Breast epithelium (tissue), 4 donors: ENCODE measurements at places on chromosomes 4 and X. TPM values are rescaled to one million over a fixed set of nuclear protein-coding genes. Genes with fewer than 3 reads are reported as not detected.

GRCh38 chrX:31012509-31013025 lies 59.3 kb downstream of the FTHL17 start:
- no peak overlapping the region for H3K4me3 ChIP-seq
- no peak overlapping the region for H3K27ac ChIP-seq
- no peaks in the 10 kb centered on the region for H3K4me1 ChIP-seq
- no peaks in the 10 kb centered on the region for H3K27me3 ChIP-seq

DNA sequence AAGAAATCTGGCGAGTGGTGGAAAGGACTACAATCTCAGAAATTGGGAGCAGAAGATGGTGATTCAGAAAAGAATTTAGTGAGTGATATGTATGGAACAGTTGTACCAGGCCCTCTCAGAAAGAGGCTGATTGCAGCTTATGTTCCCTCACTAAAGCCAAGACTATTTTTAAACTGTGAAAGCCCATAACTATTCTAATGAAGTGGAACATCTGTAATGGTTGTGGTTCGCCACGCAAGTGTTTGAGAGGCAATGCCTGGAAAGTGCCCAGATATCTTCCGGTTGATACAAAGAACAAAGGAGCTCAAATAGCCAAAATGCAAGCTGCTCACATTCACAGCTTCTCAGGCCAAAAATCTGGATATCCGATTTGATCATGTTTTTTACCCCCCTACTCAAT lies 1250.7 kb downstream of the RAPGEF2 start:
- no peaks in the 10 kb centered on the region for H3K4me1 ChIP-seq
- H3K27ac ChIP-seq, result no peak overlapping the region
- no peaks in the 10 kb centered on the region for H3K36me3 ChIP-seq
- DNase-seq, result no peak
- H3K4me3 ChIP-seq, result no peak overlapping the region
- H3K27me3 ChIP-seq, result no peaks in the 10 kb centered on the region

- no peak overlapping the region for H3K27ac ChIP-seq
- no peaks in the 10 kb centered on the region for H3K27me3 ChIP-seq
- no peak for DNase-seq
Observed at GRCh38 chr4:80454040-80454439, 118.5 kb downstream of the CFAP299 start.

DNA sequence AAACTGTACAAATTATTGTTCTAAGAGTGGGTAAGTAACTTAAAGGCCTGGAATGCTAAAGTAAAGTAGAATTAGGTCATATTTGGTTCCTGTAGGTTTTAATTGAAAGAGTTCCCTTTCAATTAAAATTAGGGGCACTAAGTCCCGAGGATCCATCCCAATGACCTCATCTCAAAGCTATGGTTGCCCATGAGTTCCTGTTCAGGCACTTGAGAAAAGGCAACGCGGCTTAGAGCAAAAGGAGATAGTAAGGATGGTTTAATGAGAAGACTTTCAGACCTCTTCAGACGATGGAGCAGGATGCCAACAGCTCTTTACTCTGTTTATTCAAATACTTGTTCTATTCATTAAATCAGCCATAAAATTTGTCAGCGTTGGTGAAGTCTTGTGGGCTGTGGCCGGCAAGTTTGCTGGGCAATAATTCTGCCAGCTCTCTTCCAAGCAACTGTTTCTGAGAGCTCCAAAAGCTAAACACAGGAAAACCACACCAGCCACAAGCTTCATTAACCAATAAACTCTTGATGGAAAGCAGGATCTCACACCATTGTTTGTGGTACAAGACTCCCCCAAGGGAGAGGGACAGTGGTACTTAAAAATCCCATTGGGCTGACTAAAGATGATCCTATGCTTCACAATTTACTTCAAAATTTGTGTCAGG lies 167.4 kb downstream of the COL4A6 start:
- H3K27me3 ChIP-seq, result peaks cover 55% of the 10 kb centered on the region
- H3K4me1 ChIP-seq, result no peaks in the 10 kb centered on the region
- DNase-seq, result no peak
- no peaks in the 10 kb centered on the region for H3K36me3 ChIP-seq
- no peak overlapping the region for H3K27ac ChIP-seq

DNA sequence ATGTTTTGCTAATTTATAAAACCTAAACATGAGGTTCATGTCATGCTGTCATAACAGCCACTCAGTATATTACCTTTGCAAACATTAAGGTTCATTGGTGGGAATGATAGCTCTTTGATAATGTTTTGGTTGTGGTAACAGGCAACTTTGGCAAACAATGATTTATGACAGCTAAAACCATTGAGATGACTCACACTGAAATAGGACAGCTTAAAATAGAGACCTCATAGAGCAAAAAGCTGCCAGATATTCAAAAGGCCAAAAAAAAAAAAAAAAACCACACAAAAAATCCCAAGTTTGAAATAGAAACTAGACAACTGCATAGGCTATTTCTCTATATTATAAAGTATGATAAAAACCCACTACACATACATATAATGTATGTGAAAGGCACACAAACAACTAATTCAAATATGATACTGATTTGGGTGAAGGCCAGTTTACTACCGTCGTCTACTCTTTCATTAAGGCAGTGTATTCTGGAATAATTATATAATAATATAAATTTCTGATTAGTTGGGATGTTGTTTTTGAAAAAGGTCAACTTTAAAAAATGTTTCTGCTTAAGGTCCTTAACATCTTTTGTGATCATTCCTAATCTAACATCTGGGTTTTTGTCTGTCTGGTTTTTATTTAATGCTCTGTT lies 646.0 kb upstream of the PITX2 start:
- H3K27me3 ChIP-seq, result no peaks in the 10 kb centered on the region
- DNase-seq, result no peak
- H3K27ac ChIP-seq, result no peak overlapping the region

DNA sequence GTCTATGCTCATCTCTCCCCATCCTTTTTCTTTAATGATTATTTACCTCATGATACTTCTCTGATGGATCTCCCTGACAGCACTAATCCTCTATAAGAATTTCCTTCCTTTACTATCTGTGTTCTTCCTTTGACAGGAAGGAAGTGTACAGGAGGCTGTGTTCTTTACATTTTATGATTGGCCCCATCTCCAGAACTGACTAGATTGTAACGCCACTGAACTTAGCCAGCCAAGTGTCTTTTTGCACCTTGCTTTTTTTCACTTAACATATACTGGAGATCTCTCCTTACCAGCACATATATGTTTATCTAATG lies 3.9 kb upstream of the WWC2 start:
- no peak for DNase-seq
- H3K27ac ChIP-seq, result no peak overlapping the region
- no peaks in the 10 kb centered on the region for H3K27me3 ChIP-seq
- H3K4me1 ChIP-seq, result no peaks in the 10 kb centered on the region

DNA sequence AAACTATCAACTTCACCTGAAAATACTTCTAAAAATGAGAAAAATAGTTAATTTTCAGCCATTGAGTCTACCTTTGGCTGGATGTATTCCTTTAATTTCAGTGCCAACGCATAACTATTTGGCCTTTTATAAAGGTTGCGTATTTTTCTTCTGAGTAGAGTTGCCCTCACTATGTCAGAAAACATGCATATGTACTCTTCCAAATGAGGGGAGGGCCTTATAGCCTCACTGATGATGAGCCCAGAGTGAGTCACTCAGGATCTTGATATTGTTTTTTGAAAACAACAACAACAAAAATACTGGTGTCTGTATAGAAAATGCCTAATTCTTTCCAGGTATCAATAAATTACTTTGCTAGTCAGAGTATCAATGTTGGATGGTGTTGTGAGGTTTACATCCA lies 349.3 kb downstream of the FBXO8 start:
- no peaks in the 10 kb centered on the region for H3K27me3 ChIP-seq
- H3K27ac ChIP-seq, result no peak overlapping the region
- H3K4me1 ChIP-seq, result no peaks in the 10 kb centered on the region
- no peak overlapping the region for H3K4me3 ChIP-seq
- no peak for DNase-seq

DNA sequence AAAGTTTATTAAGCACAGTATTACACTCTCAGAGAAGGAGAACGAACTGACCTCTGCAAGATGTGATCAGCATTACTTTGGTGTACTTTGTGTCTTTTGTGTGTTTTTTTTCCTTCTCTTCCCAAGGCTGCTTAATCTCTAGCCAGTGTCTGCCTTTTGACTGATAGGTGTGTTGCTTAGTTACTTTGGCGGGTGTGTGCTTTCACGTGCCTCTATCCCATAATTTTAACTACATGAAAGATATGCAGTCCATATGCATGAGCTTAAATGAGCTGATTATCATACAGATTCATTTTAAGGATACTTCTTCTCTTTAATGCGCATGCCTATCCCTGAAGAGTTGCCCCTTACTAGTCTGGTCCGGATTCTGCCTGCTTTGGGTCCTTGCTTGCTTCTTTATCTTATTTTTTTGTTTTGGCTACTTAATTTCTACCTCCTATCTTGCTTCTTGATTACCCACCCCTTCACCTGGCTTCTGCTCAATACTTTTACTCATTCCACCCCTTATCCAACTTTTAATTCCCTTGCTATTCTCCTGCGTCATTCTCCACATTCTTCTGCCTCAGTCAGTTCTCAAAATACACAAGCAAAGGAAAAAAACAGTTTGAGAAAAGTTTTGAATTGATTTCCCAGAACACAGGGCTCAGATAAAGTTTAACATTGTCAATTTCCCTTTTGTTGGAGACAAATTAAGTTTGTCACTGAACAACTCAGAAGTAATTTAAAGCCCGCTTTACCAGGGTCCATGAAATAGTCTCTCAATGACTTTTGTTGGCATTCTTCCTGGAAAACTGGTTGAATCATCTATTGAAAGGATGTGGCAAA lies 182.0 kb downstream of the TENT5D start:
- H3K27me3 ChIP-seq, result peaks cover 6% of the 10 kb centered on the region
- no peaks in the 10 kb centered on the region for H3K4me1 ChIP-seq
- no peak for DNase-seq
- no peak overlapping the region for H3K4me3 ChIP-seq

DNA sequence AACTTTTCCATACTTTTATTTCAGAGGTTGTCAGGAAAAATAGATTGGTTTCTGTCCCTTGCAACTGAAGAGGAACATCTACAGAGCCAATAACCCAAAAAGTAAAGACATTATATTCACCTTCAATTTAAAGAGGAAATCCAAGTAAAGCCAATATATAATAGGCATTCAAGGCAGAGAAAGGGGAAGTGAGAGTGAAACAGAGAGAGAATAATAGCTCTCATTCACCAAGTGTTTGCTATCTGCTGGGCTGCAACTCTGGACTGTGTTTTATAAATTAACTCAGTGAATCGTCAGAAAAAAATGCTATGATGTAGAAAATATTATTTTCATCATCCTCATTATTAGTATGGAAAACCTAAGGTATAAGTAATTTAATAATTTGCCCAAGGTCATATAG lies 448.5 kb downstream of the TRAM1L1 start:
- H3K27me3 ChIP-seq, result no peaks in the 10 kb centered on the region
- no peaks in the 10 kb centered on the region for H3K36me3 ChIP-seq
- no peak overlapping the region for H3K27ac ChIP-seq

DNA sequence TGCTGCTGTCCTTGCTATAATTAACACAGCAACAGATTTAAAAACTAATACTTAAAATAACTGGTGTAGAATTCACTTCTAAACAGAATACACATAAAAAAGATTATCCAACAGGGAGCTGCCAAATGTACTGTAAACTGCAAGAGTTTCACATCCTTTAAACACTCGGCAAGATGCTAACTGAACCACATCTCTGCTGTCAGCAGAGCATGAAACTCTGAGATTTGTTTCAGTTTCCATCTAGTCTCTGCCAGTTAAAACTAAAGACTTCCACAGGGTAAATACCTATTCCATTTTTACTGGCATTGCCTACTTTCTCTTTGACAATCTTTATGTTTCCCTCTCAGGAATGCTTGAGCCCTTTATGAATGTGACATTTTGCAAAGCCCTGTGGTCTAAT lies 127.7 kb downstream of the SLC7A11 start:
- no peaks in the 10 kb centered on the region for H3K27me3 ChIP-seq
- H3K4me1 ChIP-seq, result no peaks in the 10 kb centered on the region
- no peaks in the 10 kb centered on the region for H3K36me3 ChIP-seq
- no peak for DNase-seq

DNA sequence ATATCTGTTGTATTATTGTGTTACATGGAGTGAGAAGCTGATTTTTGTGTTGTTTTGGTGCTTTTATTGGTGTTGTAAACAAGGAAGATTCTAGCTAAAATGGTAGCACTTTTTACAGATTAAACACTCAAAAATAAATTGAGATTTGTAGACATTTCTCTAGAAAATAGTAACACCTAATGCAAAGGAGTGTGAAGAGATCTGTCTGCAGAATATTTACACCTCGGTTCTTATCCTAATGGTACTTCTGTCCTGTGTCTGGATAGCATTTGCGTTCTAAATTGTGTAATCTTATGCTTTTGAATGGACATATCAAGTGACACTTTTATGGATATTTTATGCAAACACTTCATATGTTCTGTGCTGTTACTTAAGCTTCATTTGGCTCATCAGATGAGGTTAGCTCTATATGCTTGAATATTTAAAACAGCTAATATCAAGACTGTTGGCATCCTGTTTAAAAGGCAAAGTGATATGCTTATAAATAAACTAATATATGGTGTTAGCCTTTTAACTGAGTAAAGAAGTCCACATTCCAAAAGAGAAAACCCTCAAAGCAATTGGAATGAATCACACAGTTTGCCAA lies 6.0 kb downstream of the PCDH7 start:
- no peaks in the 10 kb centered on the region for H3K36me3 ChIP-seq
- no peak overlapping the region for H3K27ac ChIP-seq
- H3K4me1 ChIP-seq, result no peaks in the 10 kb centered on the region
- no peak for DNase-seq
- no peak overlapping the region for H3K4me3 ChIP-seq

DNA sequence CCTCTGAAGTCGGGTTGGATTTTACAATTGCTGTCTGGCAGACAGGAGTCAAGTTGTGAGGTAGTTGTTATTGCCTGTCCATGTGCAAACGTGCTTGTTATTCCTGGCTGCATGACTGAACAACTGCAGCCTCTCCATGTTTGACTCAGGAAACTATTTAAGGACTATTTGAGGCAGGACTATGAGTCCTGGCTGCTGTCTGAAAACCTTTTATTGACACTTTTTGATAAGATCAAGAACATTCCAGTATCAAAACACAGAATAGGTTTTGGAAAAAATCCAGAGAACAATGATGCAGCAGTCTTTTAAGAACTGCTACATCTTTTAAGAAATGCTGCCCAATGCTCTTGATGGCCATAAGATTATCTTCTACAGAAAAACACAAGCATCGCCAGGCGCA lies 10.0 kb upstream of the SPRY1 start:
- no peaks in the 10 kb centered on the region for H3K36me3 ChIP-seq
- H3K27ac ChIP-seq, result no peak overlapping the region
- DNase-seq, result no peak
- no peaks in the 10 kb centered on the region for H3K27me3 ChIP-seq

DNA sequence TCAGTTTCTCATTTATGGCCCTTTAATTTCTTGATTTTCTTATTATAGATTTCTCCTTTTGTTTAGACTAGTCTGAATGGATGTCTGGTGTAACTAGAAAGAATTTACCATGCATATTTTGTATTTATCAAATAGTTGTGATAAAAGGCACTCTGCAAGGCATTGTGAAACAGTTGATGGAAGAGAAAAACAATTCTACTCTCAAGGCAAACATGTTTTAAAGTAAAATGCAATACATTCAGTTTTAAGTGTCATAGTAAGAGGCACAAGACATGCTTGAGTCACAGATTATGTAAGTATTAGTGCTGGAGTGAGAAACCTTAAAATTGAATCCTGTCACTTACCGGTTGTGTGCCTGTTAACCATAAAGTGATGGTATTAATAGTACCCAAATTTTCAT lies 283.3 kb upstream of the DKK2 start:
- no peak overlapping the region for H3K27ac ChIP-seq
- no peak overlapping the region for H3K4me3 ChIP-seq
- no peaks in the 10 kb centered on the region for H3K27me3 ChIP-seq

The MTNR1A gene
- total RNA-seq, result not detected

The RAB39B gene
- total RNA-seq, result 0.32 TPM

The ZNF718 gene
- 4.6 TPM for total RNA-seq

The MAGED1 gene
- total RNA-seq, result 26.4 TPM

The UGT2A2 gene
- not detected for total RNA-seq

The SLC38A5 gene
- total RNA-seq, result 0.96 TPM
